ENCODE measurements at places on chromosomes 7 and 10.

GRCh38 chr10:126157189-126157588 lies 231.1 kb downstream of the ADAM12 start:
- peaks cover 29% of the 10 kb centered on the region for H3K4me1 ChIP-seq
- no peak overlapping the region for H3K27ac ChIP-seq
- H3K27me3 ChIP-seq, result no peaks in the 10 kb centered on the region
- H3K36me3 ChIP-seq, result no peaks in the 10 kb centered on the region
- no peak for DNase-seq
- no peak overlapping the region for H3K4me3 ChIP-seq

DNA sequence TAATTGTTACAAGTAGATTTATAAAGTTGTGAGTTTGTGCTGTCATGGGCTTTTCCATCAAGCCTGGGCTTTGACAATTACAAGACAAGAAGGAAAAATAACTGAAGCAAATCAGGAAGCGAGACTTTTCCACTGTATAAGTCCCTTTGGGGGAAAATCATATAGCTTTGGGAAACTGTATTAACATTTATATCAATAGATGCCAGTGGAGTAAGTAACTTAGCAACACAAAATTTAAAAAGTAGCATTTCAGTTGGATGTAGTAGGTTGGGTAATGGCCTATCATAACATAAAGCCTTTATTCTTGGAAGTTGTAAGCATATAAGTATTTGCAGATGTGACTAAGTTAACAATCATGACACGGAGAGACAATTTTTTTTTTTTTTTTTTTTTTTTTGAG lies 931.1 kb downstream of the CNTNAP2 start:
- no peak overlapping the region for H3K27ac ChIP-seq
- no peaks in the 10 kb centered on the region for H3K27me3 ChIP-seq
- no peaks in the 10 kb centered on the region for H3K4me1 ChIP-seq
- no peaks in the 10 kb centered on the region for H3K36me3 ChIP-seq
- DNase-seq, result no peak

GRCh38 chr10:86971232-86971991 lies 3.1 kb downstream of the ADIRF start:
- peaks cover 20% of the 10 kb centered on the region for H3K27me3 ChIP-seq
- H3K27ac ChIP-seq, result no peak overlapping the region
- peaks cover 33% of the 10 kb centered on the region for H3K4me1 ChIP-seq
- peak overlapping the region; percentile 55 for H3K4me3 ChIP-seq
- DNase-seq, result peak; percentile 77

DNA sequence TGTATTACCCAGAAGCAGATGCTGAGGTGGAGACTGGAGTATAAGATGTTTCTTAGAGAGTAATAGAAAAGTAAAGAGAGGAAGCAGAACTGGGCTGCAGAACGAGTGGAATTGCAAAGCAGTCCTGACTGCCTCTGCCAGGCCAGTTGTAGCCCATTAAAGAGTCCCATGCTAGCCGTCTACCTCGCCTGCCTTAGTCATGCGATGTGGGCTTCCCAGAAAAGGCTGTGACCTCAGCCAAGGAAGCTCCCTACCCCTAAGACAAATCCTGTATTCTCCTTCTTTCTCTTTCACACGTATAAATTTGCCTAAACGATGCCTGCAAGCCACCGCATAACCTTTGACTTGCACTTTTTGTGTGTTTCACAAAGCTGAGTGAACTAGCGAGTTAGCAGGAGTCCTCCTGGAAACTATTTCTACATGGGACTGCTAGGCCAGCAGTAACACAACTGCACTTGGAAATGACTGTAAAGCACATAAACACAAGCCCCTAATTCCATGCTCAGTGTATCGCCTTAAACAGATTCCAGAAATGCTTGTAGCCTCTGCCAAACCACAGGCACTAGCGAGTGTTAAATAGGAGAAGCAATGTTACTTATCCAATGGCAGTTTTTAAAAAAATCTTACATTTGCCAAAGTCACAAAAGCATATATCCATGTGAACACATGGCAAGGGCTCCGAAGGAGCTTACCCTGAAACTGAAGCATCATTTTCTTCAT lies 47.4 kb upstream of the GNAI1 start:
- DNase-seq, result no peak
- no peak overlapping the region for H3K4me3 ChIP-seq
- H3K36me3 ChIP-seq, result no peaks in the 10 kb centered on the region
- no peaks in the 10 kb centered on the region for H3K27me3 ChIP-seq
- H3K27ac ChIP-seq, result no peak overlapping the region
- no peaks in the 10 kb centered on the region for H3K4me1 ChIP-seq

GRCh38 chr7:2621948-2622640 lies 9.7 kb upstream of the TTYH3 start:
- H3K4me1 ChIP-seq, result peaks cover 18% of the 10 kb centered on the region
- H3K27ac ChIP-seq, result 0 out of 2 replicates have a peak overlapping the region, but pooled peaks have one; percentile 41
- peak; percentile 76 for DNase-seq
- H3K4me3 ChIP-seq, result no peak overlapping the region
- 0 out of 2 replicates have a peak, but pooled peaks cover 2% of the 10 kb centered on the region for H3K27me3 ChIP-seq
- no peaks in the 10 kb centered on the region for H3K36me3 ChIP-seq

- peaks cover 23% of the 10 kb centered on the region for H3K4me1 ChIP-seq
- H3K36me3 ChIP-seq, result no peaks in the 10 kb centered on the region
- peaks cover 59% of the 10 kb centered on the region for H3K27me3 ChIP-seq
- no peak for DNase-seq
Observed at GRCh38 chr10:49688920-49689319, 9.5 kb downstream of the C10orf53 start.

- H3K27ac ChIP-seq, result no peak overlapping the region
- no peaks in the 10 kb centered on the region for H3K4me1 ChIP-seq
- peaks cover 55% of the 10 kb centered on the region for H3K36me3 ChIP-seq
- H3K27me3 ChIP-seq, result no peaks in the 10 kb centered on the region
- no peak for DNase-seq
Observed at GRCh38 chr7:70779321-70779720, 352.6 kb upstream of the GALNT17 start.

DNA sequence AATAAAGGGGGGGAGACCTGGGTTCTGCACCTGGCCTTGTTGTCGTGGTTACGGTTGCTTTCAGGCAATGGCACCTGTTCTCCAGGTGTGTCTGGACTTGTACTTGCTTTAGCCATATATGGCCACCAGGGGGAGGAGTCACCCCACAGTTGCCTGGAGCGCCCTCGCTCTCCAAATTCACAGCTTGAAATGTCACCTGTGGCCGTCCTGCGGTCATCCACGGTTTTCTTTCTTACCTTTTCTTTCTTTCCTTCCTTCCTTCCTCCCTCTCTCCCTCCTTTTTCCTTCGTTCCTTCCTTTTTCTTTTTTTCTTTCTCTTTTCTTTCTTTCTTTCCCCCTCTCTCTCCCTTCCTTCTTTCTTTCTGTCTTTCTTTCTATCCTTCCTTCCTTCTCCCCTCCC lies 157.2 kb upstream of the ZNF92 start:
- no peaks in the 10 kb centered on the region for H3K27me3 ChIP-seq
- no peaks in the 10 kb centered on the region for H3K4me1 ChIP-seq
- H3K4me3 ChIP-seq, result no peak overlapping the region
- DNase-seq, result peak; percentile 63

DNA sequence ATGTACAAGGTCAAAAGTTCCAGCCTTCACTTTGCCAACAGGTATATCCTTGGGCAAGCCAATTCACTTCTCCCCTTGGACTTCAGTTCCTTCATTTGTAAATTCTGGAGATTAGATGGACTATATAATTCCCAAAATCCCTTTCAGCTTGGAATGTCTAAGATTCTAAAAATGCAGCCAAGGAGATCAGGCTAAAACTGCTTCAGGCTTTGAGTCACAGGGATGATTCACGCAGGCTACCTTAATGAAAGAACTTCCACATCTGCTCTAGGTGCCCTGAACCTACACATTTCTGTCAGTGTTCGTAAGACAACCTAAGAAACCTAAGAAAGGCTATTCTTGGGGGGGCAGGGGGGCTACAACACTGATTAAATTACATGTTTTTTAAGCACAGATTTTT lies 7.1 kb downstream of the CPVL start:
- no peak overlapping the region for H3K4me3 ChIP-seq
- no peak overlapping the region for H3K27ac ChIP-seq
- H3K36me3 ChIP-seq, result no peaks in the 10 kb centered on the region
- no peaks in the 10 kb centered on the region for H3K27me3 ChIP-seq
- DNase-seq, result no peak
- H3K4me1 ChIP-seq, result no peaks in the 10 kb centered on the region

DNA sequence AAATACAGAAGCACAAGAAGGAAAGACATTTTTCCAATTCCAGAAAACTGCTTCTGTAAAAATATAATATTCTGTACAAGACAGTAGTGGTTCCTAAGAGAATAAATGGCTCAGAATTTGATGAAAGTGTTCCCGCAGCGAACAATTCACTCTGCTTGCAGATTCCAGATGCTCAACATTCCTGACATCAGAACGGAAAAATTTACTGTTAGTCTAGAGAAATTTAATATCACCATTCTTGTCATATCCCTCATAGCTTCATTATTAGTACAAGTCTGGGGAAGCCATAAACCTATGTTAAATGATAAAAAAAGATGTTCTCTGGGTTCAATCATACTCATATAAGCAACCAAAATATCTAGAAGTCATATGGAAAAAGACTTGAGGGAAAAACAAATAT lies 83.6 kb downstream of the MPP7 start:
- H3K36me3 ChIP-seq, result no peaks in the 10 kb centered on the region
- no peak overlapping the region for H3K4me3 ChIP-seq
- no peaks in the 10 kb centered on the region for H3K27me3 ChIP-seq
- peaks cover 3% of the 10 kb centered on the region for H3K4me1 ChIP-seq
- DNase-seq, result no peak

DNA sequence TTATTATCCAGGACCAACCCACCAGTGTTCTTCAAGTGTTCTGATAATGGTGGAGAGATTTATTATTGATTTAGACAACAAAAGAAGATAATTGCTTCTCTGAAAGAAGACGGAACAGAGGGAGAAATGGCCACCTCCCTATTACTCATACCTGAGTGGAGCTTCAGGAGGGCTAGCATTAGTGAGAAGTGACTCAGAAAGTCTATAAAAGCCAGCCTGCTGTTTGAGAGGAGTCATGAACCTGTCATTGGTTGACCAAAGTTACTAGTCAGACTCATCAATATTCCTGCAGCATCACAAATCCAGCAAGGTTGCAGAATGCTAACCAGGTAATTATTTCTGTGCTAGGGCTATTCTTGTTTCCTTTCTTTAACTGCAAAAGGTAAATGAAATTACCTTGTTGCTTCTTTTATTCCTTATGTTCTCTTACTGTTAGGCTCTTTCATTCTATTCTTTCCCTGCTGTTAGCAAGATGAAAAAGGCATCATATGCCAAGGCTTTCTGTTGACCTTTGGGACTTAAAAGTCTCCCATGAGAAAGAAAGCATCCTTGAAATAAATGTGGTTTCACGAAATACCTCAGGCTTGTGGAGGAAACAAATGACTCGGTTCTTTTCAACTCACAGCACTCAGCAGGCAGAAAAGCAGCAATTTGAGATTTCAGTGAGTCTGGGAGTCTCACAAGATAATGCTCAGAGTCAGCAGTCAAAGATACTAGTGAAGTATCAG lies 256.4 kb upstream of the PHYHIPL start:
- no peak overlapping the region for H3K27ac ChIP-seq
- H3K36me3 ChIP-seq, result no peaks in the 10 kb centered on the region
- no peaks in the 10 kb centered on the region for H3K4me1 ChIP-seq

DNA sequence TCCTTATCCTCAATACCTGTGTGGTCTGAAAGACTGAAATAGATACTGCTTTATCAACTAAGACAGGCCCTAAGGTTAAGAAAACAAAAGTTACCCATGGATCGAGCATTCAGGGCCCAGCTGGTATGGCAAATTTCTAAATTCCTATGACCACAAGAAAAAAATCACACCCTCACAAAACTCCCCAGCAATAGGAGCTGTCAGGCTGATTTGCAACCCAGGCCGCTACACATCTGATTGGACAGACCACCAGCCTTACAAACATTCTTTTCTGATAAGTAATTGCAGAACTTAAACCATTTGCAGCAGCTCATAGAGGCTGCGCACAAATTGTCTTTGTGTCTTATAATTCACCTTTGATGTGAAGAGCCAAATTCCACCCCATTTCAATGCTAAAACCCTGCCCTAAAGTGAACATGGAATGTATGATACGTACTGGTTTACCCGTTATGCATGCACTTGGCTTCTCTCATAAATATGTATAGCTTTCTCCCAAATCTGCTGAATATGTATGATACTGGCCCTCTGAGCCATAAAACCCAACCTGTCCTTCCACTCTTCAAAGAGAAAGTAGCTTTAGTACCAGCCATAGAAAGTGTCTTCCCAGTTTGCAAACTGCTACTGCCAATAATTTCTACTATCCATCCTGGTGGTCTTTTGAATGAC lies 842.5 kb downstream of the GRID1 start:
- H3K27ac ChIP-seq, result no peak overlapping the region
- no peaks in the 10 kb centered on the region for H3K36me3 ChIP-seq
- no peaks in the 10 kb centered on the region for H3K4me1 ChIP-seq
- no peaks in the 10 kb centered on the region for H3K27me3 ChIP-seq
- DNase-seq, result no peak

DNA sequence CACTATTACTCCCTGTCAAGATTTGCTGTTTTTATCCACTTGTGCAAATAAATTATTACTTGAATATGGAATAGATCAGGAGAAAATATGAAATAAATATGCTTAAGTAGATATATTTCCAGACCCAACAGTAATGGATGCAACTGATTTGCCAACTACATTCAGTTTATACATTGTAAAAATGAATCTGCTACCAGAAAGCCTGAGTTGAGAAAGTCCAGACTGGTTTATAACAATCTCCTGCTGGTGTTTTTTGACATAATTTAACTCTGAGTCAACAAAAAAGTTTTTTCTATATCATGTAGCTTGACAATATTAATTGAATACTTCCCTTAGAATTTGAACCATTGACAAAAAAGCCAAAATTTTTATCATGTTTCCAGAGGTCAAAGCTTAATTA lies 265.8 kb upstream of the SEMA3D start:
- no peaks in the 10 kb centered on the region for H3K36me3 ChIP-seq
- no peaks in the 10 kb centered on the region for H3K4me1 ChIP-seq
- H3K27ac ChIP-seq, result no peak overlapping the region
- H3K4me3 ChIP-seq, result no peak overlapping the region

DNA sequence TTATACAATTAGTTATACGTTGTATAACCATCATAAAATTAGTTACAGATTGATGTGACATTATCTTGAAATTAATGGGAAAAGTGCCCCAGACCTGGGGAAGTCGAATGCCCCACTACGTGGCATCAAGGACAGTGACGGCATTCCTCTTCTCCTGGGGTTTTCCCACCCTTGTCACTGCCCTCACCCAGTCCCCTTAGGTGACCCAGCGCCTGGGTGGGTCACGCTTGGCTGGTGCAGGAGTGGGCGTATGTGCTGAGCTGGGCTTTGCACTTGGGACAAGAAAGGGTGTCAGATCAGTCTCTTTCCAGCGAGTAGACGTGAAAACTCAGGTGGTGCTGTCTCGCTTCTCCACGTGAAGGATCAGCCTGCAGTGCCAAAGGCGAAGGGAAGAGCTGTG lies 7.6 kb downstream of the FOXK1 start:
- no peaks in the 10 kb centered on the region for H3K36me3 ChIP-seq
- no peaks in the 10 kb centered on the region for H3K4me1 ChIP-seq
- no peak overlapping the region for H3K4me3 ChIP-seq
- H3K27me3 ChIP-seq, result no peaks in the 10 kb centered on the region

- H3K4me1 ChIP-seq, result no peaks in the 10 kb centered on the region
- no peak overlapping the region for H3K27ac ChIP-seq
- no peaks in the 10 kb centered on the region for H3K27me3 ChIP-seq
- DNase-seq, result no peak
- H3K4me3 ChIP-seq, result no peak overlapping the region
- no peaks in the 10 kb centered on the region for H3K36me3 ChIP-seq
Observed at GRCh38 chr7:116629051-116629463, 42.9 kb upstream of the MET start.

- no peak overlapping the region for H3K27ac ChIP-seq
- H3K27me3 ChIP-seq, result no peaks in the 10 kb centered on the region
- no peaks in the 10 kb centered on the region for H3K36me3 ChIP-seq
- H3K4me1 ChIP-seq, result no peaks in the 10 kb centered on the region
- no peak for DNase-seq
- H3K4me3 ChIP-seq, result no peak overlapping the region
Observed at GRCh38 chr10:22849077-22849805, 78.6 kb upstream of the ARMC3 start.

GRCh38 chr10:19935176-19935575 lies 118.9 kb downstream of the PLXDC2 start:
- H3K4me1 ChIP-seq, result no peaks in the 10 kb centered on the region
- H3K36me3 ChIP-seq, result no peaks in the 10 kb centered on the region

Measured in H1 (cell line).